ENCODE measurements at places on chromosomes 12 and 14. TPM values are rescaled to one million over a fixed set of nuclear protein-coding genes. Genes with fewer than 3 reads are reported as not detected.

LAG3 gene
- total RNA-seq = 3.3 TPM

DNA sequence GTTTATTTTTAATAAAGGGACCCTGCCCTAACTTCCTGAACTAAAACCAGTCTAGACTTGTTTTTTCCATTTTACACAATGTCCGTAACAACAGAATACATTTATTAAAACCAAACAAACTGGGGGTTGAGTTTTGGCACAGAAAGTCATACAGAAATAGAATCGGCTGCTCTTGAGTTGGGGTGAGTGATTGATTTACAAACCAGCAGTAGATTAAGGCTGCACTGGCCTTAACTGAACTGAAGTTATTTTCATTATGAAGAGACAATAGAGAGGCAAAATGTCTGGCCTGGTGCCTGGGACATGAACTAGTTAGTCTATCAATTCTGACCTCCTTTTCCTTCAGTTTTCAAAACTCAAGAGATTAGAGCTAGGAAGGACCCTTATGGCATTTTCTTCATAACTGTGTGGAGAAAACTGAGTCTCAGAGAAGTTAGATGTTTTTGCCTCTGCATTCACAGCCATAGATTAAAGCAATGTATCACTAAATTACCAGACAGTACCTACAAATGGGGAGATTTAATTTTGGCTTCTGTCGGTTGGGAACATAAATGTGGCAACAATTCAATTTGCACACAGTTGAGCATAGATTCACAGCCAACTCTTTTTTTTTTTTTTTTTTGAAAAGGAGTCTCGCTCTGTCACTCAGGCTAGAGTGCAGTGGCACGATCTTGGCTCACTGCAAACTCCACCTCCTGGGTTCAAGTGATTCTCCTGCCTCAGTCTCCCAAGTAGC, 19.8 kb upstream of the MGP start:
- DNase-seq = no peak

DNA sequence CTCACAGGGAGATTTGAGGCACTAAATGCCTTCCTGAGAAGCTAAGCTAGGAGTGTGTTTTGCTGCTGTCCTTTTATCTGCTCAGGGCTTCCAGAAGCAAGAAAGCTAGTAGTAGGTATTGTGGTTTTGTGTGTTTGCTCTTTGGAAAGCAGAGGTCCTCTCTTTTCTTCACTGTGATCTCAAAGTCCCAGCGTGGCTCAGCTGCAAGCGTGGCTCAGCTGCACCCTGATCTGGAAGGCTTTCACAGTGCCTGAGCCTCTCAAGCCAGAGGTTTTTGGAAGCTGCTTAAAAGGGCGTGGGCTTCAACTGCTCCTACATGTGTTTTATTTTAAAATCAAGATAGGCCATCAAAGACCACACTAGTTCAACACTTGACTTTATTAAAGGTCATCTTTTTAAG, 337.4 kb upstream of the RGS6 start:
- DNase-seq = no peak

DNA sequence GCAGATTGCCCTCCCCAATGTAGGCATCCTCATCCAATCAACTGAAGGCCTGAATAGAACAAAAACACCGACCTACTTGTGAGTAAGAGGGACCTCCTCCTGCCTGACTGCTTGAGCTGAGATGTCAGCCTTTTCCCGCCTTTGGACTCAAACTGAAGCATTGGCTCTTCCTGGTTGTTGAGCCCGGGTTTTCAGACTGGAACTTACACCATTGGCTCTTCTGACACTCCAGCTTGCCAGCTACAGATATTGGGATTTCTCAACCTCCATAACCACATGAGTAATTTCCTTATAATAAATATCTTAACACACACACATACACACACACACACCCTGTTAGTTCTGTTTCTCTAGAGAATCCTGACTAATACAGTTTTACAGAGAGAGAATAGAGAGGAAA, 173.4 kb upstream of the NTF3 start:
- DNase-seq = no peak

DNA sequence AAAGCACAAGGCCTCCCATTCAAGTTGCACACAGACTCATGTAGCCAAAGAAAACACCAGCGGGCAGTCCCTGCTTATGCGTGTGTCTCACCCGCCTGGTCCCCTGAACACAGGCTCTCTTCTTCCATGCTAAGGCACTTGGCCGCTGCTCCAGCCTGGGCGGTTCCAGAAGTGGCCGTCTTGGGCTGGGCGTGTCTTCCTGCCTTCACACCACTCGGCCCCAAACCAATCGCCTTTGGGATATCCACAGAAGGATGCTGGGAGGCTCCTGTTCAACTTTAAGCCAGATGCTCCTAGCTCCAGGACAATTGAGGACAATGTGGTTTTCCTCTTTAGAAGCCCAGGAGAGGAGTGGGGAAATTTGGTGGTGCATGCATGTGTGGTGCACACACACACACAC, 2.2 kb downstream of the SCARB1 start:
- DNase-seq = peak; percentile 80

OTOGL gene
- 0.81 TPM for total RNA-seq

All from sigmoid colon (tissue), 7 donors.